ENCODE measurements at places on chromosomes 3 and 15.

GRCh38 chr3:9402410-9403228, 5.2 kb downstream of the SETD5 start:
- DNase-seq = no peak

- DNase-seq = no peak
Measured at GRCh38 chr3:131329774-131330173, 51.8 kb upstream of the NUDT16 start.

GRCh38 chr3:12395349-12396012, 88.8 kb upstream of the TSEN2 start:
- no peak for DNase-seq

DNA sequence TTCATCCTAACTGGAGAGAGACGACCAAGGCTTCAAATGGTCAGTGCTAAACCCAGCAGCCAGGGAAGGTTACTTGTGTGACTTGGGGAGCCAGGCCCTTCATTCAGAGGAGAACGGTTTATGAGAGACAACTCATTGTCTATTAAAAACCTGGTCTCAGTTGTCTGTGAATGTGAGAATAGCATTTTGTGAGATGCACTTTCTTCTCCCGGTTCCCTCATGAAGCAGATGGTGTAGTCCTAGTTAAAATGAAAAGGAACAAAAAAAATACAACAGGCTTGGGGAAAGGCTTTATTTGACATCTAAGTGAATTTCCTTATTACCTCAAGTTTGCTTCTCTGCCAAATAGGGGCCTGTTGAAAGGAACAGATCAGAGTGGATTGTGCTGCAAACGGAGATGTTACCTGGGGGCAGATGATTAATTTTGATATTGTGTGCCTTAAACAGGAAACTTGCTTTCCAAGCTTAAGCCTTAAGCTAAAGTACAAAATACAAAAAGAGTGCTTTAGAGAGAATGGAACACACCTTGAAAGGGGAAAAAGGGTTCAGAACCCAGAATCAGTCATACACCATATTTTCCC, 202.7 kb upstream of the BHLHE40 start:
- no peak for DNase-seq

DNA sequence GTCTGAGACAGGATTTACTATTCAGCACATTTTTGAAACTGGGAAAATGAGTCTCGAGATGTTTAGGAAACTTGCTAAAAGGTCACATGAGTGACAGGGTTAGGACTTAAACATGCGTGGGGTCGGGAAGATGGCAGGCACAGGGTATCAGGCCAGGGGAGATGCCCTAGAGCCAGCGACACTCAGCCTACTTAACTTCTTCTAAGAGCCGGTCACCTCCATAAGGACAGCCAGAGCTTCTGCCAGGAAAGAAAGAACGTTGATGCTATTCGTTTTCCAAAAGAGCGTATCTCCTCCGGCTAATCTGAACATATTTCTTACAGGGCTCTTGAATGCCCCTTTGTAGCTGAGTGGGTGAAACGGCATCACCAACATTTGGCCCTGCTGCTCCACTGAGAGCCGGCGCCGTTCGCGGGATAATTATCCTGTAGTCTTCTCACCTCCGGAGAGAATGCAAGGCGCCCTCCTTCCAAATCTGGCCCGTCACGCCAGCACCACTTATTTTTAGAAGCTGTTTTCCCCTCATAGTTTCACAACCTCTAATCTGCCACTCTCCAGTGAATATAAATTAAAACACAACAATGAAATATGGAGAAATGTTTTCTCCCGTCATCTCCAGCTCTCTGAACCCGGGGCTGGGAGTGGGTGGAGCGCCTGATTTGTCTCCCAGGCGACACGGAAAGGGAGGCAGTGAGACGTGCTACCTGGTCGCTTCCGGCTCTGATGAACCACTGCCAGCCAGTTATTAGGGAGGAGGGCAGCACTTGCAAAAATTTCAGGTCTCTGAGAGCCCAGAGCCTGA, 58.5 kb downstream of the LIPC start:
- no peak for DNase-seq

DNA sequence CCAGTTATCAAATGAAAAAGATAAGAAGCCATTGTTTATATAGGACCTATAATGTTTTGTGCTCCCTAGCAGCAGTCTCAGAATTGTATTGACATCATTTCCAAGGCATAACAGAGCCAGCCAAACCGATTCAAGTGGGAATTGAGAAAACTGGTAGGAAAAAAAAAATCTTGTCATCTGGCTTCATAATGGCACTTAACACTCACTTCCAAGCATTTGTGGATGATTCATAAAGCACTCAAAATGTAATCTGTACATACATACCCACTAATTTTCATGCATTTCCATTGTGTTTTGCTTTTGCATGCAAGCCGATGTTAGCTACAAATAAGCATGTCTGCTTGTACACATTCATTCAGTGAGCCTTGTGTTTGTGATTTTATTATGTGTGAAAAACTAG, 18.6 kb upstream of the TRPC1 start:
- no peak for DNase-seq

GRCh38 chr15:68774120-68774519, 46.6 kb downstream of the ANP32A start:
- no peak for DNase-seq

DNA sequence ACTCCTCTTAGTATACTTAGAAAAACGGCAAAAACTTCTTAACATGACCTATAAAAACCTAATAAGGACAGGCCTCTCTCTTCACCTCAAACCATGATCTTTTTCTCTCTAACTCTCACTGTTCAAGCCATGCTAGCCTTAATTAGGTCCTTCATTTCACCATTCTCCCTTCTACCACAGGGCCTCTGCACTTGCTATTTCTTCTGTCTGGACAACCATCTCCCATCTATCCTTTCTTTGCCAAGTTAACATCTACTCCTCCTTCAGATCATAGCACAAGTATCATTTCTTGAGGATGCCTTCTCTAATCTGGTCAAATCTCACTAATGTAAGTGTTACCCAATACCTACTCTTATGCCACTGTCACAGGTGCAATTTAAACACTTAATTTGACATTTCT, 39.1 kb downstream of the TMCC1 start:
- no peak for DNase-seq

- no peak for DNase-seq
Measured at GRCh38 chr3:15439476-15439875, 12.1 kb downstream of the EAF1 start.

DNA sequence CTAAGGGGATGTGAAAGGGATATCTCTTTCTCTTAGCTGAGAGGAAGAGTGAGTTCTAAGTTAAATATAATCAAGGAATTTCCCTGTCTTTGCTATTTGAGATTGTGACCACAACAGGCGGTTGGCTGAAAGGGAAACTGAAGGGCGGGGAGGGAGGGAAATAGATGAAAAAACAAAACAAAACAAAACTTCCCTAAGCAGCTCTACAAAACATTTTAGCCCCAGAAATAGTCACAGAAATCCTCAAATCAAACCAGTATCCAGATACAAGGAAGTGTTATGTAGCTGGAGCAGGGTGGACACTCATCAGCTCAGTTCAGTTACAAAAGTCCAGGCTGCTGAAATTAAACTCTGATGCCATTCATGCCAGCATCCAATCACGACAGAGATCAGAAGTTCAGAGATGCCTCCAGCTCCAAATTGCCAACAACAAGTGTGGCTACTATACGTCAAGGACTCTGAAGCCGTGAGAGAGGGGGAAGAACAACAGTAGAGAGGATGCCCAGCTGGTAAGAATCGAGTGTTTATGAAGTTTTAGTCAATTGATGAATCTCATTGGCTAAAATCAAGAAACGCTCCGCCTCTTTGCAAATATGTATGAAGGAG, 319 bp upstream of the TP63 start:
- DNase-seq = no peak

DNA sequence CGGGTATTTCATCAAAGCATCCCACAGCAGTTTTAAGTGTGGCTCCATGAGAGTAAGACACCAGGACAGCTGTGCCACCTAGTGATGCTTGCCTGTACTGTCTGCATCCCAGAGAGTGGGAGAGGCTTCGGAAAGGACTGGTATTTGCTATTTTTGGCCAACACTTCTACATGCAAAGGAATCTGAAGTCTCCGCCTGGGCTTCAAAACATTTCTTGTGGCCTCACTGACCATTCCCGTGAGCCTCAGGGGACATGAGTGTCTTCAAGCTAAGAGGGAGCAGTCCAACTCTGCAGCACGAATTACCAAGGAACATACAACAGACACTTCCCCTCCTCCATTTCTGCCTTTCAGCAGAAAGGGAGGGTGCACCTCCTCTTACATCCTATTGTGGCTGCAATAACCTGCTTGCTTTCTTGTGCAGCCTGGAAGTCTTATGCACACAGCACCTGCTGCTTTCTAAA, 177.5 kb downstream of the RORA start:
- DNase-seq = peak; percentile 26

DNA sequence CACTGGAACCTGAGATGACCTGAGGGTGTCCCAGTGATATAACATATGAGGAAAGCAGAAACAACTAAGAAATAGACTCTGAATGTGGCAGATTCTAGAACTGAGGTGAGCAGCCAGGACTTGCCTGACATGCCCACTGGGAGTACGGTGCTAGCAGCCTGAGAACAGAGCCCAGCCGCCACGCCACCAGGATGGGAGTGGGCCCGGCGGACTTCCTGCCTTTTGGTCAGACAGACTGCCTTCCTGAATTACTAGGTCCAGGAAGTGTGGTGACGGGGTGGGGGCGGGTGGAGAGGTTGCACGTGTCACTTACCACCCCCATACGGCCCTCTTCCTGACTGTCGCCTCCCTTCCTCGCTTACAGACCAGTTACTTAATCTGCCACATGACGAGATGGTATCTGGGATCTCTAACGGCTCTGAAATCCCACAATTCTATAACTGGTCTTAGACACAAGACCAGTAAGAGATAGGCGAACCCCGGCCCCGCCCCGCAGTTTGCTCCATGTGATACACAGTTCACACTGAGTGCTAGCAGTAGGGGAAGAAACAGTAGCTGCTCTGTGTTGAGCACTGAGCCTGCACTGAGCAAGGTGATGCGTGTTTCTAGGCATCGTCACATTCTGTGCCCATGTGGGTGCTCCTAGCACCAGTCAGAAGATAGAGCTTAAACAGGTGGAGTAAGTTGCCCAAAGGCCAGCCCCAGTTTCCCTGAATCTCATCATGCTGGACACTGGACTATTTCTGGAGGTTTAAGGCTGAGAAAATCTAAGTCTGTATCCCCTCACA, 95.7 kb downstream of the CPN2 start:
- no peak for DNase-seq

- no peak for DNase-seq
Measured at GRCh38 chr3:124428372-124429128, 301.7 kb upstream of the UMPS start.

DNA sequence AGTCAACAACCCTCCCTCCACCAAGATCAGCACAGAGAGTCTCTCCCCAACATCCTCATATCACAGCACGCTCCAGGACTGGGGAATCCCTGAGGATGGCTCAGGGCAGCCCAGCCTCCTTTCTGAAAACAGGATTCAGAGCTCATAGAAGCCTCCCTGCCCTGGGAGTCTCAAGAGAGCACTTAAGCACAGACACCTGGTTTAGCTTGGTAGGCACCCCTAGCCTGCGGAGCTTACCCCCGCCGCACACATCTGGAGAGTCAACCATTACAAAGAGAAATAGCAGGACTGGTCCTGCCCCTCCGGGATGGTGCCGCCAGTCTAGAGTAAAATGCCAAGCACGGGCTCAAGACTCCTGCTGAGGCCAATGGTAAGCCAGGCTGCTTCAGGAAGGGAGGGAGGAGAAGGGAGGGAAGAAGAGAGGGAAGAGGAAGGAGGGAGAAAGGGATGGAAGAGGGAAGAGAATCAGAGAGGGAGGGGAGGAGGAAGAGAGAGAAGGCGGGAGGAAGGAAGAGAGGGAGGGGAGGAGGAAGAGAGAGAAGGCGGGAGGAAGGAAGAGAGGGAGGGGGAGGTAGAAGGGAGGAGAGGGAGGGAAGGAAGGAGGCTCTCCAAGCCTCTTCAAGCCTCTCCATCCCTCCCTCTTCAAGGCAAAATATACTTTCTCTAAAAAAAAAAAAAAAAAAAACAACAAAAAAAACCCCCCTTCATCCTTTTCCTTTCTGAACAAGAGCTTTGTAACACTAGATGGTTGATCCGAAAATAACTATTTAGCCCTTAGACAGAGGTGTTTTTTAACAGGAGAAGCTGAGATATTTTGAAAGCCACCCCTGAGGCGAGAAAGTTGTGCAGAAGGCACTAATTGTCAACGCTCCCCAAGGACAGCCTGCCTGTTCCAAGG, 278.6 kb upstream of the TLE3 start:
- no peak for DNase-seq

- DNase-seq = no peak
Measured at GRCh38 chr3:194521510-194522260, 34.9 kb upstream of the ATP13A3 start.

GRCh38 chr3:101828691-101829436, 20.4 kb upstream of the NFKBIZ start:
- DNase-seq = no peak

- DNase-seq = no peak
Measured at GRCh38 chr3:17119201-17120072, 234.7 kb downstream of the PLCL2 start.

GRCh38 chr3:155154255-155154654, 74.1 kb downstream of the MME start:
- no peak for DNase-seq

GRCh38 chr15:99148851-99149276, 44.0 kb downstream of the SYNM start:
- no peak for DNase-seq

GRCh38 chr3:49165771-49166751, at the start of gene CCDC71:
Gene CCDC71 (minus strand): TSS chr3:49166331. CDS start chr3:49164208, 2,123 bp downstream.
- peak; percentile 7 for DNase-seq

GRCh38 chr3:43759297-43759782, 68.6 kb downstream of the ABHD5 start:
- DNase-seq = no peak

- no peak for DNase-seq
Measured at GRCh38 chr3:21779909-21780308, 28.9 kb upstream of the ZNF385D start.

- DNase-seq = no peak
Measured at GRCh38 chr3:6062261-6063187, 798.4 kb upstream of the GRM7 start.

DNA sequence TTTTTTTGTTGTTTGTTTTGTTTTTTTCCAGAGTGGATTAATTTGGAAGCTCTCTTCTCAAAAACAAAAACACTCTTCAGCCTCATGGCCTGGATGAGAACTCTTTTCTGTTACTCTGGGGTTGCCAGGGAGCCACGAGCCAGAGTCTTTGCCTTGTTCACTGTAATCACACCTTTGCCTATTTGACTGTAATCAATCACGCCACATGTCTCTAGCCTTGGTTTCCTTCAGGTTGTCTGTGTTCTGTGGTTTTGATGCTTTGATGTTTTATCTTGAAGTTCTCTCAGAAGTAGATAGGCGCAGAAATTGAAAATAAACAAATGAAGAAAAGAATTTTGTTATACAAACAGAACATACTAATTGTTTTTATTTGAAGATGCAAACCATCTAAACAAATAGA, 62.3 kb upstream of the IGF1R start:
- DNase-seq = no peak

- no peak for DNase-seq
Measured at GRCh38 chr15:34434627-34435305, 2.8 kb downstream of the GOLGA8A start.

DNA sequence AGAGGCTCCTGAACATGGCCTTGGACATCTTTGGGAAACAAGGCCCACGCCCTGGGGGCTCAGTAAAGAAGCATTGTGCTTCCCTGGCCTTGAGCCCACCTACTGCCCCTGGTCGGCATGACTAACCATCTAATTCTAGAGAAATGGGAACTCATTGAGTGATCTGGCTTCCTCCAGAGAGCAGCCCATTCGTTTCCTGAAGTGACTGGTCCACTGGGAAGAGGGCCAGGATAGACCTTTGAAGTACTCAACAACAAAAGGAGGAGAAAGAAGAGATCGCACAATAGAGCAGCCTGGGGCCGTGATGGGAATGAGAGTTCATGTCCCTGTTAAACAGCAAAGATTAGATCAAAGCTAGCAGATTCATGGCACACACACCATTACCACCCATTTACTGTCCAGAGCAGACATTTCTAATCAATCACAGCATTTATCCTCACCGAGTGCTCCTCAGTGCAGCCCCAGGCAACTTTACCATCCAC, 514.4 kb upstream of the PROK2 start:
- DNase-seq = no peak

All from AG04450 (cell line).